Neural progenitor cell (in vitro differentiated cells): ENCODE measurements at places on chromosomes 1 and 21. TPM values are rescaled to one million over a fixed set of nuclear protein-coding genes. Genes with fewer than 3 reads are reported as not detected.
A peak's percentile ranks its signal among the peaks of the same experiment; 100 is the strongest.

DNA sequence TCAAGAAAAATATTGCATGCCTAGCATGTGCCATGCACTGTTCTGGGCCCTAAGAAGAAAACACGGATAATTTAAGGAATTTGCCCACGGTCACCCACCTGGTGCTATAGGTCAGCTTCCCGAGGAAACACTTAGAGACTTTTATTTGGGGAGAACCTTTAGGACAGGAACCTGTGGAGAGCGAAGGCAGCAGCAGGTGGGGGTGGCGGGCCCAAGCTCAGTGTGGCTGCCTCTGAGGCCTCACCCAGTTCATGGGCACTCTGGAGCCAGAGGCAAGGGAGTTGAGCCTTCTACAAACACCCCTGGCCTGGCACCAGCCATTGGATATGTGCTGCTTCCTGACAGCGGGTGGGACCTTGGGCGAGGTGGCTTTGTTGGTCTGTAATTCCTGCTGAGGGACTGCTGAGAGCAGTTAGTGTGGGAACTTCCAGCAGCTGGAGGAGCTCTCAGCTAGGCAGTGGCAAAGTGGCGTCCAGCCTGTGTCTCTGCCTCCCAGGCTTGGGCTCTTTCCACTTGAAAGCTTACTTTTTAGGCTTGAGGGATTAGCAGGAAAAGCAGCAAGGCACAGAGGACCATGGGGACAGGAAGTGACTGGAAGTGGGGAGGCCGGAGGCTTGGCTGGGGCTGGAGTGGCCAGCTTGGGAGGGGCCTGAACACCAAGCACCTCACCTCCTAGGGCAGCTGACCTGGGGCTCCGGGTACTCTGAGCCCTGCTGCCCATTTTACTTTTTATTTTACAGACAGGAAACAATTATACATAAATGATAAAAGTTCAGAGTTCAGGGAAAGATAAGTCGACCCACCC, 19.1 kb downstream of the MRPL37 start:
- peak; percentile 47 for DNase-seq

DNA sequence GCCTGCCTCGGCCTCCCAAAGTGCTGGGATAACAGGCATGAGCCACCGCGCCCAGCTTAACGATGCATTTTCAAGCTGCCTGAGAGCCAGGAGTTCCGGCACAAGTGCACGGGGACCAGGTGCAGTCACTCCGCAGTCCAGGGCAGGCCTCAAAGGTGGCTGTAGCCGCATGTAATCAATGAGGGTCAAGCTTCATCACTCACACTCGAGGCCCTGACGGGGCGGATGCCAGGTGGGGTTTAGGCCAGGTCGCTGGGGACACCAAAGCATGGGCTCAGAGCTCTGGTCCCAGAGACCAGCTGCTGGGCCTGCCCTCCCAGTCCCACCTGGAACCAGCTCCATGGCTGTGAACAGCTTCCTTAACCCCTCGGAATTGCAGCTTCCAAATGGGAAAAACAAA, 26.1 kb upstream of the GPR153 start:
- DNase-seq = no peak

The KIAA1614 gene
- total RNA-seq = 0.56 and 3.8 TPM in 2 replicates

DNA sequence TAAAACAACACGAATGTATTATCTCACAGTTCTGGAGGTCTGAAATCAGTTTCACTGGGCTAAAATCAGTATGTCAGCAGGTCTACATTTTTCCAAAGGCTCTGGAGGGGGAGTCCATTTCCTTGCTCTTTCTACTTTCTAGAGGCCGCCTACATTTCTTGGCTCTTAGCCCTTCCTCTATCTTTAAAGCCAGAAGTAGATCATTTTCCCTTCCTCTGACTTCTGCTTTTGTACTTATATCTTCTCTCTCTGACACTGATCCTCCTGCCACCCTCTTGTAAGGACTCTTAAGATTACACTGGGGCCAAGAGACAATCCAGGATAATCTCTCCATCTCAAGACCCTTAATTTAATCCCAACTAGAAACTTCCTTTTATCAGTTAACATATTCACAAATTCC, 41.4 kb downstream of the MSH4 start:
- no peak for DNase-seq

The GJC2 gene
- 0.25 TPM in 1 of 2 replicates, not detected in the other for total RNA-seq

DNA sequence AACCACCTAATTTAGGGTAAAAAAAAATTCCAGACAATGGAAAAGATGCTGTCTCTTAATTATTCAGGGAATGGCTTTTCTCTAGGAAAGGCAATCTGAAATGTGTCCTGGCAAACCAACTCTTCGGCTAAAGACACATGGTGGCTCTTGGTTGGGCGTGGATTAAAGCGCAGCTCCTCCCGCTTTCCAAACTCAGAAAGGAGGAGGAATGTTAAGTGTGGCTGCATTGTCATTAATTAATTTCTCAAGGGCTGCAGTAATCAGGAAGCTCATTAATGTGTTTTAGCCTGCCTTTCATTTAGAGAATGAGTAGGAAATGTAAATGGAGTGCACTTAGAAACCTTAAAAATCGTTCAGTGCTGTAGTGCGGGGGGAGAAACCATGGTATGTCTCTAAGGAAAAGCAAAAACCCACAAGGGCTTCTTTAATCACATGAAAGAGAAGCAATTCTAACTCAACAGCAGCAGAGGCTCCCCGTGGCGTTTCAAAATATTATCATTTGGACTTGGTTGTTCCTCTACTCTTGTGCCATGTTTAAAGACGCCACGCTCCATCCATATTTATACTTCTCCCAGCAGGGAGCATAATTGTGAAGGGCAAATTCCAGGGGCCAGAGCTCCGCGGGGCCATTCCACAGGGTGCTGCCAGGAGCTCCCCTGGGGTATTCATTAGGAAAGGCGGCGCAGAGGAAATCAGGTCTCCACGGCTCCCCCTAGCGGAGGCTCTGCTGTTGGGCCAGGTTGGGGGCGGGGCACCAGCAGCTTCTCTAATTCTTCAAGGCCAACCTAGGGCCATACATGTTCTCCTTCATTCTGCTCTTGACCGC, 91.9 kb upstream of the SSX2IP start:
- peak; percentile 77 for DNase-seq

GRCh38 chr1:219374636-219375035, 201.0 kb downstream of the LYPLAL1 start:
- no peak for DNase-seq

The ATP1A1 gene
- 61.5 and 92.5 TPM in 2 replicates for total RNA-seq

DNA sequence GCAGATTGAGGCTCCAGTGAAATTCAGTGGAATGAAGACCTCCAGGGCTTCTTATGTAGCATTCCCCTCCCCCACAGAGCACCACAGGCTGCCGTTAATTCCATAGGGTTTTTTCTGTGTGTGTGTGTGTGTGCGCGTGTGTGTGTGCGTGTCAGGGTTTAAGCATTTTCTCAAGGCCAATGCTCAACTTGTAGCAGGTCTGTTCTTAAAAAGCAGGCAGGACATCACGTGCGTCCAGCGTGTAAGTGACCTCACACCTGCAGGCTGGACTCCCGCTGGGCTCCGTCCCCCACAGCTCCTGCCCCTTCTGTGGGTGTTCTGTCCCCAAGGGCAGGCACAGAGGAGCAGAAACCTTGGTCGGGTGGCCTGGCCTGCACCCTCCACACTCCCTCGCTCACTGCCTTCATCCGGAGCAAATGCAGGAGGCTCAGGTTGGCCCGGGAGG, 5.3 kb downstream of the PRDM16 start:
- DNase-seq = peak; percentile 67

The RIPK4 gene
- total RNA-seq = 1.3 and 2.3 TPM in 2 replicates
